ENCODE measurements at places on chromosomes 5 and 9.
A peak's percentile ranks its signal among the peaks of the same experiment; 100 is the strongest.

DNA sequence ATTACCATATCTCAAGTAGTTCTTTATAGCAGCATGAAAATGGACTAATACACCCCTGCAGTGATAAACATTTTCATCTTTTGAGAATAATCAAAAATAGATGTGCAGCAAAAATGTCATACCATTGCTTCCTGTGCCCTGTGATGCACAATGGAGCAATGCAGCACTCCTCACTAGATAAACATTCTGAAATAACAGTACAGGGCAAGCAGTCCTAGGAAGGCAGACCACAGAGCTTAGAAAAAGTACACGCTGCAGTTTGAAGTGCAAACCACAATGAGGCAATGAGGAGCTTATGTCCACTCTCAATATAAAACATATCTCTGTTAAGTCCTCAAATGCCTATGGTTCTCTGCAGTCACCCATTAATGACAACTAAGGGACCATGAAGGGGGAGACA is 367.6 kb downstream of the PDE4D start:
- DNase-seq = no peak

GRCh38 chr9:17488662-17489061 is 90.2 kb upstream of the SH3GL2 start:
- no peak for DNase-seq

- no peak for DNase-seq
Observed at GRCh38 chr9:33166231-33167083, 679 bp downstream of the B4GALT1 start.

DNA sequence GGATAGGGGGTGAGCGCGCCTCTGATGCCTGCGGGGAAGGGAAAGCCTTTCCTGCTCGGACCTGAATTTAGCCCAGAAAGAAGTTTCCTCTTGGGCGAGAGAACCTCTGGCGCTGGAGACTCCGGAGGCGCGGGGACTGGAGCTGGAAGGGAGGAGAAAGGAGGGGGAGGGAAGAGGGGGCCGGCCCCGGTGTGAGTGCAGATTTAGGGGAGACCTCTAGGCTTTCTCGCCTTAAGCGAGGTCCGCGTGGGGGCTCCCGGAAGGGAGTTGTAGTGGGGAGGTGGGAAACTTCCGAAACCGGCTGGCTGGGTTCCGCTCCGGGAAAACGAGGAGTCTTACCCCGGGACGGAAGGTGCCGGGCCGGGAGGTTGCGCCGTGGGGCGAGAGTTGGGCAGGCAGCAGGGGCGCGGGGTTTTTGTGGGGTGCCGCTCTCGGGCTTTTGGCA is 1.3 kb downstream of the PCSK5 start:
- DNase-seq = no peak

DNA sequence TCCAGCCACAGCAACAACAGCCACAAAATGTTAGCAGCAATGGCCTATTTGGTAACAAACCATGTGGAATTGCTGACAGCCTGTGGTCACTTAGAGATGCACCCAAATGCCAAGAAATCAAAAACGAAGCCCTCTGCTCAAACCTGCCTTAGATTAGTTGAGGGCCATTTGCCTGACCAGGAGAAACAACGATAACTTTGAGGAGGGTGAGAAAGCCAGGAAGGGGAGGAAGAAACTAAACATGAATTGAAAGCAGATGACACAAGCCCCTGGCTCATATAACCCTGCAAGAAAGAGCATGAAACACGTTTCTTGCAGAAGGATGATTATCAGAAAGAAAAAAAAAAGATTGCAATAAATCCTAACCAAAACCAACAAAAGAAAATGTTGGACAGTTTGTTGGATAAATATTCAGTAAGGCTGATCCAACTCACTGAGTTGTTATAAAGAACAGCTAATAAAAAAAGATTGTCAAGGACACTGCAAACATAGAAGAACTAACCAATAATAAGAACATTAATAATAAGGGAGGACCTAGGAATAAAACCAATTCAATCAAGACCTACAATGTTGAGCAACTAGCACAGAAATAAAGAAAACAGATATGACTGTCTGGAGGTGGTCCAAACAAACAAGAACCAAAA is 140.5 kb upstream of the SLC30A5 start:
- DNase-seq = no peak

DNA sequence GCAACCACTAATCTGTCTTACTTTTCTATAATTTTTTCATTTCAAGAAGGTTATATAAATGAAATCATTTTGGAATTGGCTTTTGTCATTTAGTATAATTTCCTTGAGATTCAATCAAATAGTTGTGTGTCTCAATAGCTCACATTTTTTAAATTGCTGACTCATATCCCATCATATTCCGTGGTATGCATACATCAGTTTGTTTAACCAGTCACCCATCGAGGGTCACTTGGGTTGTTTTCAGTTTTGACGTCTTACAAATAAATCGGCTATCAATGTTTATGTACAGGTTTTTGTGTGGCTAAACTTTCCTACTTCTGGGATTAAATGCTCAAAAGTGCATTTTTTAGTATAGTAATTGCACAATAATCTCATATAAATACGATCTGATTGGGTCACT is 185.5 kb downstream of the TAF11L14 start:
- DNase-seq = no peak

GRCh38 chr9:97415146-97415545 is 3.2 kb downstream of the TDRD7 start:
- DNase-seq = no peak

DNA sequence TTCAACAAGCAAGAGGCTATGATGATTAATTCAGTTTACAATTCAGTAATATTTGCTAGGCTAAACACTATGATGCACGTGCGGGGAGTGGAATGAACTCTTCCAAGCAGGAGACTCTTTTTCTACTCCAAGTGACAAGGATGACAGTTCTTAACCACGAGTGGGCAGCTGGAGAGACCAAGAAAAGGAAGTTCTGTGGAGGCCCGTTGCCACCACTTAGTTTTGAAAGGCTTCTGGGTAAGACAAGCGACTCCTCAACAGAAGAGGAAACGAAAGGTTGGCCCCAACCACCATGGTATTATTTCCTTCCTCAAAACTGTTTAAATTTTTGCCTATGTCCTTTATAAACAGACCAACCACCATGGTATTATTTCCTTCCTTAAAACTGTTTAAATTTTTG is 2.8 kb downstream of the DCAF12 start:
- DNase-seq = no peak

- DNase-seq = no peak
Observed at GRCh38 chr5:131321066-131321465, 57.2 kb downstream of the CDC42SE2 start.

DNA sequence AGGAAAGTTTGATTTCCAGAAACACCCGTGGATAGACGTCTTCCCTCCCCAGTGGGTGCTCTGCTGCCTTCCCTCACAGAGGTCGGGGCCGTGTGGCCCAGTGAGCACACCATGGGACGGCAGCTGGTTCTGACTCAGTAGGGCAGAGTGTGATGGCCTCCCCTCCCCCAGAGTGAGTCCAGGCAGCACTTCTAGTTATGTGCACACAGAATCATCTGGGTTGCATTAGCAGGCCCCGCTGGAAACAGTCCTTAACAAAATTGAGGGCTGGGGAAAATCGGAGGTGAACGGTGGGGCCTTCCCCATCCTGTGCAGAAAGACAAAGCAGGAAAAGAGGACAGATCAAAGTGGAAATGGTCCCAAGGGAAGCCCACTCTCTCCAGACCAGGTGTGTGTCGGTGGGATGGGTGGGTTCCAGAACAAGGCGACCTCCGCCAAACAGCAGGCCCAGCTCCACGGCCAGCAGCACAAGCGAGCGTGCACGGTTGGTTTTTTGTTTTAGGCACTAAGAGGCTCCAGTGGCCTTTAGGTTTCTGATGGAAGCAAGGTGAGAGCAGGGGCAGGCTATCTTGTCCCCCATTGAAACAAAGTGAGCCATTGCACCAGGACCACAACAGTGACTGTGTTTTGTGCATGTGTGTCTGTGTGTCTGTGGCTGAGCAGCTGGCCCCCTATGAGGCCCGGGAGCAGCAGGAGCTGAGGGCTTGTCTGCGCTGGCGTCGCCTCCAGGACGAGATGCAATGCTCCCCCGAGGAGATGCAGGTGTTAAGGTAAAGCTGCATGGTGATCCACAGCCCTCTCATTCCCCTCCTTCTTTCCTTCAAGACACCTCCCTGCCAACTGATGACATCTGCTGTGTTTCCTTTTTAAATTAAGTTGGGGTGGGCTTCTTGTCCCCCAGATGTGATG is 201.5 kb downstream of the AOPEP start:
- DNase-seq = no peak

GRCh38 chr5:108461628-108462367 is 79.9 kb upstream of the FBXL17 start:
- DNase-seq = no peak

- peak; percentile 40 for DNase-seq
Observed at GRCh38 chr5:57174128-57174889, 450 bp downstream of the GPBP1 start.

- no peak for DNase-seq
Observed at GRCh38 chr5:160511280-160511929, 89.8 kb downstream of the PTTG1 start.

- no peak for DNase-seq
Observed at GRCh38 chr9:111985315-111985714, 88.7 kb downstream of the UGCG start.

DNA sequence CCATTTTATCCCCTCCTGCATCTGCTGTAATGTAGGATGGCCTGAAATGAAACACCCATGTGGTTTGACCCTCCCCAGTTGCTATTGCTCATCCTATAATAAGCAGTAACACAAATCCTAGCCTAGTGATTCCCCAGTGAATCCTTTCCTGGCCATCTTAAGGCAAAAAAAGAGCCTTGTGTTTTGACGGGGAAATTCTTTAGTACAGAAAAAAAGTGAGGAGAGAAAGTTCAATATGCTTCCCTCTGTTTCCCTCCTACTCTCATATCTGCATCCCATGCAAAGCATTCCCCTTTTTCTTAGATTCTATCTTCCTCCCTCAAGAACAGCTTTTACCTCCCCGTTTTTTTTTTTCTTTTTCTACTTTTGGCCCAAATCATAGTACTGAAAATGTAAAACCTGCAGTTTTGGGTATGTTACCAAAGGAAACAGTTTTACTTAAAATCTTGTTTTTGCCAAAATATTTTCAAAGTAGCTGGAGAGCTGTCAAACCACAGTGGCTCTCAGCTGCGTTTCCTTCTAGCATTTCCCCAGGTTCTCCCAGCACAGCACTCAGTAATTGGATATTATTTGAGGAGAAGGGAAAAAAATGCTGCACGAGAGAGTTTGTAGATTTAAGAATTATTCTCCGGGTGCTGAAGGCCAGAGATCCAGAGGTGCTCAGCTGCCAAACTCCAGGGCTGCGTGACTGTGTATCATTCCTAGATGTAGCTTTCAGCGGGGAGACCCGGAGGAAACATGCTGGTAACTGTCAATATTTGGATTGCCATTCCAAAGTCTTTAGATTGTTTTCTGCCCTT is 321.4 kb downstream of the NPR3 start:
- DNase-seq = no peak

DNA sequence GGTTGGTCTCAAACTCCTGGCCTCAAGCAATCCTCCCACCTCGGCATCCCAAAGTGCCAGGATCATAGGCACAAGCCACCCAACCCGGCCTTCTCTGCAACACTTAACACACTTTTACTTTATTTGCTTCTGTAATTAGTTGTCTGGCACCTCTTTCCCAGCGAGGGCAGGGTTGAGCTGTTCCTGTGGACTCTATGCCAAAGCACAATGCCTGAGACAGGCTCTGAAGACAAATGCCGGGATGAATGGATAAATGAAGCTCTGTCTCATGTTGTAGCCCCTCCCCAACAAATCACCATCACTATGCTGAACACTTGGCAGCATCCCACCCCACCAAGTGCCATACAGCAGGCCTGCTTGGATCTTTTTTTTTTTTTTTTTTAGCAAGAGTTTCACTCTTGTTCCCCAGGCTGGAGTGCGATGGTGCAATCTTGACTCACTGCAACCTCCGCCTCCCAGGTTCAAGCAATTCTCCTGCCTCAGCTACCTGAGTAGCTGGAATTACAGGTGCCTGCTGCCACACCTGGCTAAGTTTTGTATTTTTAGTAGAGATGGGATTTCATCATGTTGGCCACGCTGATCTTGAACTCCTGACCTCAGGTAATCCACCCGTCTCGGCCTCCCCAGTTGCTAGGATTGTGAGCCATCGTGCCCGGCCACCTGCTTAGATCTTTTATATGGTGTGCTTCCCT is 21.3 kb downstream of the GPX3 start:
- no peak for DNase-seq

DNA sequence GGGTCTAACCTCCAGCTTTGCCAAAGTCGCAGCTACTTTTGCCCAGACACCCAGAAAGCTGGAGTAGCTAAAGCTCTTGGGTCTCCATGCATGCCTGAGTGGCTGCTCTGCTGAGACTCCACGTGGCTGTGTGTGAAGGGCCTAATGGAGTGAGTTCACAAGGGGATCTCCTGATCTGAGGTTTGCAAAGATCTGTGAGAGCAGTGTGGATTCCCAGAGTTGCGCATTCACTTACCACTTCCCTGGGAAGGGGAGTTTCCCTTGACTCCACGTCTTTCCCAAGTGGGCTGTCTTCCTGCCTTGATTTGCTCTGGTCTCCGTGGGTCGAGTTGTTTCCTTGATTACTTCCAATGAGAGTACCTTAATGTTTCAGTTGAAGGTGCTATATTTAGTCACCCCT is 17.6 kb upstream of the CDKN2B start:
- no peak for DNase-seq

GRCh38 chr9:109161471-109161870 is 5.6 kb downstream of the FRRS1L start:
- no peak for DNase-seq

DNA sequence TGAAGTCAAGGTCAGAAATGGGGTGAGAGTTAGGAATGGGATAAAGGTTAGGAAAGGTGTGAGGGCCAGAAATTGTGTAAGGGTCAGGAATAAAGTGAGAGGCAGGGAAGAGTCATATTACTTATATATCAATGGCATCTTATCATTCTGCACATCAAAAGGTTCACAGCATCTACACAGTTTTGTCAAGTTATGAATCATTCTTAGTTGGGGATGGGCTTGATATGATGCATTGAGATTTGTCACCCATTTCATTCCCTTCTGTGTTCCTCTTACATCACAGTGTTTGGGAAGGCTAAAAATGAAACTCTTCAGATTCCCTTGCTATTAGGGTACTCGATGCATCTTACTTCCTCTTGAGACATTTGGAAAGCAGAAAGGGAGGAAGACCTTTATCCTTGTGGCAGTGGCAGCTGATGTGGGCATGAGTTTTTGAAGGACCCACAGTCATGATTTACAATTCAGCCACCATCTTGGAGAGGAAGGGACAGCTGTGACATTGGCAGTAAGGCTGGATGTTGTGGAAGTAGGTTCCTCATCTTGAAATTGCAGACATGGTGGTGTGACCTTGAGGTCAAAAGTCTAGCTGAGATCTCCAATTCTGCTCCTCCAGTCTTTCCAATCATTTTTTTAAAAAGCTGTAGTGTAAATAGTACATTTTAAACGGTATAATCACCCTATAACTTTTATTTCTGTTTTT is 24.2 kb upstream of the NPR3 start:
- DNase-seq = no peak

GRCh38 chr5:33888587-33888986 is 3.2 kb downstream of the ADAMTS12 start:
- no peak for DNase-seq

GRCh38 chr9:73845539-73845938 is 651.6 kb upstream of the RORB start:
- no peak for DNase-seq

- no peak for DNase-seq
Observed at GRCh38 chr5:36876965-36877666, 547 bp downstream of the NIPBL start.

GRCh38 chr5:68406767-68407241 is 191.2 kb downstream of the PIK3R1 start:
- DNase-seq = no peak

- peak; percentile 47 for DNase-seq
Observed at GRCh38 chr9:111037708-111038330, 451 bp downstream of the LPAR1 start.

- DNase-seq = no peak
Observed at GRCh38 chr9:98083061-98083501, 26.5 kb downstream of the NANS start.
